ENCODE measurements at places on chromosomes 7 and 10.

DNA sequence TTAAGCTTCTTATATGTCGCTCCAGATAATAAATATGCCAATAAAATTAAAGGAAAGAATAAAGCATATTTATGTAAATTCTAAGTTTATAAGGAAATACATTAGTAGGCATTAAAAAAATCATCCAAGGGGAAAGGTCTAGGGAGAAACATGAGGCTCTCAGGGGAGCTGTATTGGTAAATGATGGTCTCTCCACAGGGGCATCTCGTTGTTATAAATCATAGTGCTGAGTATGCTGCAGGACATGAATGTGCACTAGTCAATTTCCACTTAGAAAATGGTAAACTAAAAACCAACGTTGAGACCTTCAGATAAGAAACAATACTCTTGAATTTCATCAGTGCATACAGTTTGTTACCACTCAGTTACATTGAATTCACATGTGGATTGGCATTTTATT is 194.0 kb upstream of the AHR start:
- no peak for DNase-seq

GRCh38 chr7:102024769-102025391 is 207.5 kb downstream of the CUX1 start:
- DNase-seq: no peak

- DNase-seq: no peak
These were observed 244.4 kb downstream of the TNS3 start for GRCh38 chr7:47337531-47337930.

DNA sequence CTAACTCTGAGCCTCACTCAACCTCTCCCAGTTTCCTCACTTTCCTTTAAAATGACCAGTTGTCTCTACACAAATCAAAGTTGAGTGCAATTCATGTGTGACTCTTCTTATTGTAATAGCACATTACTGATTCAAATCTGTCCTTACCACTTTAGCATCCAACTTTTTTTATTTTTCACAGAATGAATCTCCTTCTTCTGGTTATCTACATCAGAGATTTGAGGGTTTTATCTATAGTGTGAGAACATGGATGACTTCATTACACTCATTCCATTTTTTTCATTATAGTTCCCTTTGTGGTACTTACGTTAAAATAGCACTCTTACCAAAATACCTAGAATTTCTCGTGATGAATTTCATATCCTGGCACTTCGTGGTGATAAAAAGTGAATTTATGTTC is 43.3 kb downstream of the RTKN2 start:
- DNase-seq: no peak

DNA sequence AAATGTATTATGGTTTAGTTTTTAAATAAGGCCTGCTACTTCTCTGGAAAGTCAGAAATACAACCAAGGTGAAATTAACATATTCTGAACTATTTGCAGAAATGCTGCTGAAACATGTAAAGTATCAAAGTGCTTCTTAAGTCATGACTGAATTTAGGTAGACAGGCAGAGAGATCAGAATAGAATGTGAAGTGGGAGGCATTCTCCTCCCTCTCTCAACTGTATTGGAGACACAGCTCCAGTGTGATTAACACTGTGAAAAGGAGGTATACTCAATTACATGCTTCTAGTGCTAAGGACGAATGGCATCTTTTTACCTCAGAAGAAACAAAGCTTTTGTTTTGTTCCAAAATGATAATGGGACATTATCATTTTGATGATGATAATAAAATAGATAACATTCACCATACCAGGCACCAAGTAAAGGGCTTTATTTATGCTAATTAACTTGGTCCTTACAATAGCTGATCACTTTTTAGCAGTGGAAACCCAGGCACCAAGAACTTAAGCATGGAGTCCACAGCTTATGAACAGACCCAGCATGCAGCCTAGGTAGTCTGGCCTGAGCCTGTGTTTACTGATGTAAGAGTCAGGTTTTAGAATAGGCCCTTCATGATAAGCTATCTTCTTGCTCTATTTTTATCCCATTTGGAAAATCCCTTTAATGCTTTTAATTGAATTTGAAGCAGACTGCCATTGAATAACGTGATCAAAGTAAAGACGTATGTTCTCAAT is 26.0 kb downstream of the PPP1R9A start:
- no peak for DNase-seq

DNA sequence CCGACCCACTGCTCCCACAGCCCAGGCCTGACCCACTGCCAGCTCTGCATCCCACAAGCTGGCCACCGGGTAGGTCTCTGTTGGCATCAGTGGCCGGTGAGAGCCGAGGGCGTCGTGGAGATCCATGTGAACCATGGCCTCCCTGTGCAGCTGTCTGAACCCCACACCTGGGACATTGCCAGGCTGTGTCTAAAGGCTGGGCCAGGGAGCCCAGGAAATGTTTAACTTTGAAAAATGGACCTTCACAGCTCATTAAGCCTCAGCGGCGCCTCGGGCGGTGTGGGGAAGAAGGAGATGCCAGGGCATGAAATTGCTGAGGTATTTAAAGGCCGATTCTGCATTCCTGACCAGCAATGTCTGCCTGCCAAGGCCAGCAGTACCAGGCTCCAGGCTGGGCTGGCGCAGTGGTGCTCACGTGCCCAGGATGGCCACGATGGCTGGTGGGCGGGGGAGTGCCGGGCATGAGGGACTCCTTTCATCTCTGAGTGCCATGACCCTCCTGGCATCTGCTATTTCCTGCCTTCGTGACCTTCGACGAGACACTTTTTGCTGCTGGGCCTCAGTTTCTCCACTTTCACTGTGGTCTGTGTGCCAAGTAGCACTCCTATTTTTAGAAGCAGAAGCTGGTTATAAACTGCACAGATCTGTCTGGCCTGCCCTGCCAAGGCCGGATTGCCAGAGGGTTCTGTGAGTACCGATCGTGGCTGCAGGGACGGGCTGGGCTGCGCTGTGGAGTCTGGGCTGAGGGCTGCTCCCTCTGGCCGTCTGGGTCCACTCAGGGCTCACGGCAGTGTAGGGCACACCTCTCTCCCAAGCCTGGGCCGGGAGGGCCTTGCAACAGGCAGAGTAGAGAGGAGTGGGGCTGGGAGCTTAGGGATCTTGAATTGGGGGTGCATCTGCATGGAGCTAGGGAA is 21.8 kb downstream of the ELFN1 start:
- no peak for DNase-seq

All from activated T-helper 1 cell treated with anti-CD3 and anti-CD28 coated beads, Interleukin-12 subunit alpha, Interleukin-12 subunit beta, Interleukin-2, Interleukin-4 antibody, amounts not matched to agents 30 ng/mL and 10 ng/mL and 1 ng/mL, durations not matched to agents 14 hours and 24 hours and 36 hours (primary cell).